ENCODE measurements at places on chromosomes 2 and 18.

DNA sequence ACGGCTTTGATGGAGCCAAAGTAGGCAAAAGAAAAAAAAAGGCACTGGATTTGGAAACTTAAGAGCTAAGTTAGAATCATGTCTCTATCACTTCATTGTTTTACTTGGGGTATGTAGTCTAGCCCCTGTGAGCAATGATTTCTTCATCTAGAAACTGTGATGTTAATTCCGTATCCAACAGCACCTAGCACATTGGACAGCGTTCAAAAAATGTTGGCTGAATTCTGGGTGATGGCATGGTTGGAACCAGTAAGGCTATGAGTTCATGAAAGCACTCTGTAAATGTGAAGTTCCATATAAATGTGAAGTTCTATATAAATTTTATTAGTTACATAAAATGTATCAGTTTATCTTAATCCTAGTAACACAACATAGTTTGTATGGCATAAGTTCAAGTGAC, 308.5 kb upstream of the HNMT start:
- DNase-seq: no peak

DNA sequence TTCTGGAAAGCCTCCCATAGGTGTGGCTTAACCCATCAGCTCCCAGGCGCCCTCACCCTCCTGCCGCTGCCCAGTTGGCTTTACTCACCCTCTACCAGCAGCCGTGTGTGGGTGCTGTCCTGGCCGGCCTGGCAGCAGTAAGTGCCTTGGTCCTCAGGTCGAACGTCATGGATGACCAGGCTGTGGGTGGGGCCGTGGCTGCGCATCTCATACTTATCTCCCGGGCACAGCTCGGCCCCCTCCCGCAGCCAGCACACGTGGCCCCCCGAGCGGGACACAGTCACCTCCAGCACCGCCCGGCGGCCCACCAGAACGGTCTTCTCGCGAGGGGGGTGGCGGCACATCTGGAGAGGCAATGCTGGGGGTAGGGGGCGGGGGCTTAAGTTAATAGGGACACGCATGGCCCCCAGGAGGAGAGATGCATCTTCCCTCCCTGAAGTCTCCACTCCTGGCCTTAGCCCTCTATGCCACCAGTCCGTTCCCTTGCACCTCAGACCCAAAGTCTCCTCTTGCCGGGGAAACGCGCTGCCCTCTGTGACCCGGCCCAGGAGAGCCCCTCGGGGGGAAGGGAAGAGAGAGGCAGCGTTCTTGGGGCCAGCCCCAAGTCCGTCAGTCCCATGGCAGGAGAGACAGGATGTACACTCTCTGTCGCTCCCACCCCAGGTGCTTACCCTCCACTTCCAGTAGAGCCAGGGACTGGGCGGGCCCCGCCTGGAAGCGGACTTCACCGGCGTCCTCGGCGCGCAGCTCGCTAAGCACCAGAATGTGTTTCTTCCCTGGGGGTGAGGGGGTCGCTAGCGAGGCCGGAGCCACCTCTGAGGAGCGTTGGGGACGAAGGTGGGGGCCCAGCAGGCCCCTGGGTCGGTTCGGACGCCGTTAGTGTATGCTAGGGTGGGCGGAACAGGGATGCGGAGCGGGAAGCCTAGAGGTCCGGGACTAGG, 7.9 kb downstream of the TMEM198 start:
- peak; percentile 39 for DNase-seq

- no peak for DNase-seq
Observed at GRCh38 chr2:160575368-160575767, 81.8 kb upstream of the RBMS1 start.

- no peak for DNase-seq
Observed at GRCh38 chr2:48266698-48267097, 263.3 kb upstream of the STON1 start.

GRCh38 chr2:127573298-127573697, 37.8 kb downstream of the MYO7B start:
- no peak for DNase-seq

DNA sequence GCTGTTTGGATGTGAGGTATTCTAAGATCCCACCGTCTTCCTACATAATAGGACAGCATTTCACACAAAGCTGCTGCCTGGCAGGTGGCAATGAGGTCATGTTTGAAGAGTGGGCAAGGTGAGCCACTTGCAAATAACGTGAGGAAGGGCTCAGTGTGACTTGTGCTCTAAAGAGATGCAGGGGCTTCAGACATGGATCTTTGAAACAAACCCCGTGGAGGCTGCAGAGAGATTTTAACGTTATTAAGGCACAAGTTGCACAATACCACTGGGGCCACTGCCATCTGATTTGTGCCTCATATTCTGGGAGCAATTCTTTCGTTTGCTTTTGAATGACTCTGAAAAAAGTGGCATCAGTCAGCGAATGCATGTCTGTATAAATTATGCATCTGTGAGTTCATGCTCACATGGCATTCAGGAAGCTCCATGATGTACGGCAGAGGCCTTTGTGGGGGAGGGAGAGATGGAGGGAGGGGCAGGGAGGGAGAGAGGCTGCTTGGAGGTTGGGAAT, 362.0 kb downstream of the SOX11 start:
- no peak for DNase-seq

- DNase-seq: no peak
Observed at GRCh38 chr2:223169830-223170605, 118.0 kb downstream of the KCNE4 start.

DNA sequence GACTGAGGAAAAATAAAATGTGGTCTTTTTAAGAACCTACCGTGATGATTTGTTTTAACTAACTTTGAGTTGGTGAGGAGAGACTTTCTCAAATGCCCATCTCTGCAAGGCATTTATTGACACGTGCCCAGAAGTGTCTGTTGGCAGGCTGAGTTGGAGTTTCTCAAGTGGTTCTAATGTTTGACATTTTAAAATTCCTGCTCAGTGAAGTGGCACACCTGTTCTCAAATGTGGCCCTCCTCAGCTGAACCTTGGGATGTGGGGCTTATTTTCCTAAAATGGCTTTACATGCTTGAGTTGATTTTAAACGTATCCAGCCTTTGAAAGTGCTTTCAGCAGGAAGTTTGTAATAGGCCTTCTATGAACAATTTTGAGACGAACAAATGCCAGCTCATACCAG, 876 bp upstream of the CAVIN2 start:
- DNase-seq: no peak

GRCh38 chr2:214412679-214413078, 1.8 kb downstream of the VWC2L start:
- DNase-seq: no peak

DNA sequence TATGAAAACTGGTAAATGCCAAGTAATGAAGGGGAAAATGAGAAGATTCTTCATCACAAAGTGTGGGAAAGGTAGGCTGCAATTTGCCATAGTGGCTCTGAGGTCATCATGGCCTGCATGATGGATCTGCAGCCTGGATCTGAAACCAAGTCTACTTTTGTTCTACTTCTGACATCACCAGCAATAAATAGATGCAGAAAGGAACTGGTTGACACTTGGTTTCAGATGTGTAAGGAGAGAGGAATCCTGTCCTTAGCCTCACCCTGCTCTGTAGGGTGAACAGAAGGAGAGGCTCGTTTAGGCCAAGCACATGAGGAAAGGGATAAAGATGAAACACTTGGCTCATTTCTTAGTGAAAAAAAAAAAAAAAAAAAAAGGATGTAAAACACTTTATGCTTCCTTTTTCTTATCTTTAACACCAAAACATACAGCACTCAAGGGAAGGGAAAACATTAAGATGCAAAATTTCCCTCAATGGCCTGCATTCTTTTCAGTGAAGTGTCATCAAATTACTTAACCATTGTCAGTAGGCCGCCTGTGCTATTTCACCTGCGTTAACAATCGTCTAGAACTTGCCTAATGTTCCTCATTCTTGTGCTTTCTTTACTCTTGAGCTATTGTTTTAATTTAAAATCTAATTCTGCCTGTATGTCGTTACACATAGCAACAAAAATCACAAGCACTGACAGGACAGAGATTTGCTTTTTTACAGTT, 3.9 kb downstream of the NEB start:
- DNase-seq: no peak

GRCh38 chr2:74685408-74685807, 31.4 kb downstream of the SEMA4F start:
- no peak for DNase-seq

GRCh38 chr2:190069936-190070696, 7.6 kb upstream of the MSTN start:
- peak; percentile 87 for DNase-seq

- DNase-seq: no peak
Observed at GRCh38 chr2:176569574-176569973, 300.3 kb downstream of the MTX2 start.

- no peak for DNase-seq
Observed at GRCh38 chr2:130185896-130186295, 3.8 kb downstream of the MZT2B start.

DNA sequence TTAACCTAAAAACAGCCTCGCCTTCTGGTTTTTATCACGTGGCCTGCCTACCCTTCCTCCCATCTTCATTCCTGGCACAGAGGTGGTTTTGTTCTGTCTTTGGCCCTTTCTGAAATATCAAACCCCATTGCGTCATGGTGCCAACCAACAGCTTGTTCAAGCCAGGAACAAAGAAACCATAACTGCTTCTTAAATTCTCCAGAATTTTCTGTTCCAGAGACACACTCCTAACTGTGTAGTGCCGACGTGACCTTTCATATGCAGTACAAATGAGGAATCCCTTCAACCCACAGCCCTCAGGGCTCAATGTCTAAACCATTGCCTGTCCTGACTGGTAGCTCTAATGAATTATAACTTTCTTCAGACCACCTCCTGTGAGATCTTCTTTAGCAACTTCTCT, 82.2 kb upstream of the TNP1 start:
- DNase-seq: no peak

DNA sequence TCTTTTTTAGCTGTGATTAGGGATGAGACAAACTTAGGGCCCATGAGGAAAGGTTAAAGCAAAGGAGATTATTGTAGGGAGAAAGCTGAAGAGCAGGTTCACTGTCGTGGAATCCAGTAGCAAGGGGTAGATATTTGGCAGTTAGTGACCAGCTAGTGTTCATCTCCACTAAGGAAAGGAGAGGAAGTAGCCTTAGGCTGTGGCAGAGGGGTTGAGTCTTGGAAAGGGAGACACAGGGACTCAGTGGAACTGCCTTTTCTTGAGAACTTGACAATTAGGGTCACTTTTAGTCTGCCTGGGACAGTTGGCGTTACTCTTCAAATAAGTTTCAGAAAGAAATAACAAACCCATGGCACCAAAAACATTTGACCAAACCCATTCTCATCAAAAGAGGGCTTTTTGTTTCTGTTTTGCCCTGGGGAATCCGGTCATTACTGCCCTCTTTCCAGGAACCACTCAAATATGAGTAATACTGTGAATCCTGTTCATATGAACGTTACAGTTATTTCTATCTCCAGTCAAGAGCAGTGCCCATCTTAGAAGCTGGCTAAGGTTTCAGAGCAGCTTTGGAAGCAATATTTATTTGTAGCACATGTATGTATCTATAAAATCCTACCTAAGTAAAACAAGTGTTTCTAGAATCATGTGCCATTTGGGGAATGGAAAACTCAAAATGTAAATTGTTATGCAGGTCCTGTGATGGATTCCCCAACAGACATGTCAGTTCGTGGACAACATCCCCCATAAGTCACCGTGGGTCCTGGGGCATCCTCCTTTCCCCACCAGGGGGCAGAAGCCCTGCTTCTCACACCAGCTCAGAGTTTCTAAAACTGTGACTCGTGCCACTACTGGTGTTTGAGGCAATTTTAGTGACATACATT, 77.3 kb upstream of the PHLPP1 start:
- peak; percentile 82 for DNase-seq

GRCh38 chr2:95121093-95121406, 558 bp downstream of the MRPS5 start:
- DNase-seq: no peak

DNA sequence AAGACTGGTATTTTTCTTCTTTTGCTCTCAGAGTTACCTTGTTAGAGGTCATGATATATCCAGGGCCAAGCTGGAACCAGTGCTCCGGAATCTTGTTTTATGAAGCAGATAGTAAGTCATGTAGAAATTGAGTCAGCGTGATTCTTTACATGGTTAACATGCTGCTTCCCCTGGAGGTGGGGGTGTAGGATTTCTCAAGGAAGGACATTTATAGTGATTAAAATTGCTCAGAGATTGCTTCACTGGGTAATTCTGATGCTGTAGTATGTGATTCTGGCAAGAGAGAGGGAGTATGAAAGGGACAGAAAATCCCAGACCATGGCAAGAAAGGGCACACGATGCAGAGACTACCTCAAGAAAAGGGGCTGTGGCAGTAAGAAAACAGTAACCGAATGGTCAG, 8.0 kb upstream of the MYL1 start:
- DNase-seq: no peak

DNA sequence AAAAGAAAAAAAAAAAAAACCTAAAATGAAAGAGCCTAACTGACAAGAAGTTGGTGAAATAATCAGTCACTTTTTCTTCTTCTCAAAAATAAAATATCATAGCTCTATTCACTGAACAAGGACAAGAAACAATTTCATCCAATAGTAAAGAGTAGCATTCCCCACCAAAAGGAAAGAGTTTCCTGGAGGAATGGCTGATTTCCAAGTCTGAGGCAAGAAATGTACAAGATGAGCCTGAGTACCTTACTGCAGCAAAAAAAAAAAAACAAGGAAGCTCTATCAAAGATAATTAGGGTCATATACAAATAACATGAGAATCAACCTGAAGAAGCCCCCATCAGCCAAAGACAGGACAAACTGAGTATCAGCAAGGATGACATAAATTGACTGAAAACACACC, 11.5 kb downstream of the ROCK1 start:
- DNase-seq: no peak

GRCh38 chr2:19505199-19506136, 147.0 kb upstream of the OSR1 start:
- DNase-seq: no peak

DNA sequence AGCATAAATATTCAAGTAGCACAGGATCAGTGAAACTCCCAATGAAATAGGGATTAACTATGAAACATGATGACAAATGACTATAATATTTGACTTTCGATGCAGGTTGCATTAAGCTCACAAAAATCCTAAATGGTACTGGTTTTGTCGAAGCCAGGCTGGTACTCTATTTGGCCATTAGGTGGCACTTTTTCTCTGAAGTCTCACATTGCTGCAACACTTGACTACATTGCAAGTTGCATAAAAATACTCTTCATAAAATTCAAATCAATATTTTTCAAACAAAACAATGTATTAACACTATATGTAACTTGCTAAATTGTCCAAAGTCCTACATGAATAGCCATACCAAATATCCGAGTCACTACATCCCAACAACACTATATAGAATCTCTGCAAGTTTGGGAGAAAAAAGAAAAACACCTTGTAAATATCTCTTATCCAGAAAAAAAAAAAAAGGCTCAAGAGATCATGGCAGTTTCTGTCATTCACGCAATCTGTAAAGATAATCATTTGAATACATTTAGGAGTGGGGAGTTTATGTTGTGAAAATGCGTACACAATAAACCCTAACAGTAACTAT, 9.5 kb downstream of the RTTN start:
- peak; percentile 80 for DNase-seq

Data from hematopoietic multipotent progenitor cell treated with erythropoietin and hydrocortisone succinate and interleukin-3 and kit ligand, for 6 days (in vitro differentiated cells).